Lower leg skin (tissue), 4 donors: ENCODE measurements at places on chromosomes 3 and 15.

DNA sequence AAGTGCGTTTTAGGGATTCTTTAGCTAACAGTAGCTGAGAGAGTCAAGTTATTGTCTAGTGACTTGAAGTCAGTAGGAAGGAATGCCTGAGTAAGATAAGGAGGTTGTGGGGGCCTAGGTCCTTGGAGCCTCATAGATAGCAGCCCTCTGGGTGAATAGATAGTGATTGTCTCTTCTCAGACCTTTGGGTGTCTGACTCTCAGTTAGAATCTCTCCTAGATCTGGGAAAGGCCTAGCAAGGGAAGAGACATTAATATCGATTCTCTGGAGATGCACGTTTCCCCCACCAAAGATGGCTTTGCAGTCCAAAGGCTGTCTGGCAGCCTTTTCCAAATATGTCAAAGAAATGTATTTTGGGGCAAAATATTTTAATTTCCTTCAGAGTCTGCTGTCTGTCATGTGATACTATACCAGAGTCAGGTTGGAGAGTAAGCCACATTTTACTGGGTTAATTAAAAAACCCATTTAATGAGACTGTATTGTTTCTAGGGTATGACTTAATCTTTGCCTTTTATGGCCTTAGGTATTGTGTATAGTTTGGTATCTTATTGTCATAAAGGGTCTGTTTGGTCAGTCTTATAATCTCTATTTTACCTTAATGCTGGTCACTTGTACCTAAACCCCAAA, 92.2 kb downstream of the ST6GAL1 start:
- DNase-seq: no peak

DNA sequence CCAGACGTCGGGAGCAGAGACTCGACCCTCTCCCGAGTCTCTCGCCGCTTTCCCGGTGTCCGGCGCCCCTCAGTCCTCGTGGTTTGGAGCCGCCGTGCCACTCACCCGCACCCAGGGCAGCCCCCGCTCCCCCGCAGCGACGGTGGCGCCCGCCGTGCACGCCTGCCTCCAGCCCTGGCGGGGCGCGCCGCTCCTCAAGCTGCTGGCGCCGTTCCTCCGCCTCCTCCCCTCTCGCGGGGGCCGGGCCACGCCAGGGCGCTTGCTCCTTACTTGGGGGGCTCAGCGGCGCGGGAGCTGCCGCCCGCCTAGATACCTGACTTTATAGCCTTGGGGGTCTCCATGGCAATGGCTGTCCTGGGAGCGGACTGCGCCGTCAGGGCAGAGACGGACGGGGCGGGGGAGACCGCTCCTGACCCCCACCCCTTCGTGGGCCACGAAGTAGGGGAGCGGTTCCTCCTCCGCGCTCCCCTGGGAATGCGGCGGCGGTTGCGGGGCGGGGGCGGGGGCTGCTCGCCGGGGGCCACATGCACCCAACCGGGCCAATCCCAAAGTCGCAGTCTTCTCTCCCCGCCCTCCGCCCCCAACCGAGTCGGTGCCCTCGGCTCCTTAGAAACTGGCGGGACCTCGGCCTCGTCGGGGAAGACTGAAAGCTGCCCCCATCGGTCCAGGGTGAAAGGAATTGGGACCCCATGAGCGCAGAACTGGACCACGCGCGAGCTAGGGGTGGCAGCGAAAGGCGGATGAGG, at the start of gene ANKRD63:
ANKRD63 (minus strand) TSS at position 196 of the 746 bp plus-strand sequence. CDS start 478 bp downstream, outside the sequence.
- no peak for DNase-seq

- no peak for DNase-seq
These were observed 339.9 kb downstream of the CHL1 start for GRCh38 chr3:536417-536813.

DNA sequence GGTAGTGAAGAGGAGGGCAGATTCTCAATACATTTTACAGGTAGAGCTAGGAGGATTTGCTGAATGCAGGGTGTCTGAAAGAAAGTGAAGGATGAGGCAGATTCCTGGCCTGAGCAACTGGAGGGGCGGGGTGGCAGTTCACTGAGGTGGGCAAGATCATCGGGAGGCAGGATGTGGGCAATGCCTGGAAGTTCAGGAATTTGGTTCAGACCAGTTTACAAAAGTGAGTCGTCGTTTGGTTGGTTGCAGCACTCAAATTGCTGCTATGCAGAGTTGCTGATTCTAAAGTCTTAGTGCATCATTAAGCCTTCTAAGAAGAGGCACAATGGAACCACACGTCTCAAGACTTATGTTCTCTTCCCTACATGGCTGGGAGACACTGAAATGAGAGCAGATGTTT, 134.0 kb downstream of the MFSD1 start:
- no peak for DNase-seq

GRCh38 chr3:57985176-57985983, 22.8 kb upstream of the FLNB start:
- no peak for DNase-seq
